ENCODE measurements at places on chromosomes 11 and 22.

GRCh38 chr11:32094923-32095322 is 4.0 kb downstream of the RCN1 start:
- no peak for DNase-seq

DNA sequence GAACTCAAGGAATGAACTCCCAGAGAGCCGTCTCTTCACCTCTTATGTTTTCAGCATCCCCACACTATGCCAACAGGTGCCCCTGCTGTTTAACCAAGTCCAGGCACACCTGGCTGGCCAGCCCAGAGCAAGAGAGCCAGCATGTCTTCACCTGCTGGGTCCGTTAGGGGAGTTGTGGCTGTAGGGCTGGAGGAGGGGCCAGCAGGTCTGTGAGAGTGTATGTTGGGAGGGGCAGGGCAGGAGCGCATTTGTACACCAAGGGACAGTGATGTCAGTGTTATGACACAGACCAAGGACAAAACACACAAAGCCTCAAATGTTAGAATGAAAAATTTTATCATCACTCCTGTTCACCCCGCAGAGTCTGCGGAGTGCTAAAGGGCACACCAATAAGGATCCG is 5.8 kb downstream of the PATZ1 start:
- DNase-seq = no peak

GRCh38 chr22:36727110-36727509 is 23.6 kb upstream of the CACNG2 start:
- DNase-seq = no peak

DNA sequence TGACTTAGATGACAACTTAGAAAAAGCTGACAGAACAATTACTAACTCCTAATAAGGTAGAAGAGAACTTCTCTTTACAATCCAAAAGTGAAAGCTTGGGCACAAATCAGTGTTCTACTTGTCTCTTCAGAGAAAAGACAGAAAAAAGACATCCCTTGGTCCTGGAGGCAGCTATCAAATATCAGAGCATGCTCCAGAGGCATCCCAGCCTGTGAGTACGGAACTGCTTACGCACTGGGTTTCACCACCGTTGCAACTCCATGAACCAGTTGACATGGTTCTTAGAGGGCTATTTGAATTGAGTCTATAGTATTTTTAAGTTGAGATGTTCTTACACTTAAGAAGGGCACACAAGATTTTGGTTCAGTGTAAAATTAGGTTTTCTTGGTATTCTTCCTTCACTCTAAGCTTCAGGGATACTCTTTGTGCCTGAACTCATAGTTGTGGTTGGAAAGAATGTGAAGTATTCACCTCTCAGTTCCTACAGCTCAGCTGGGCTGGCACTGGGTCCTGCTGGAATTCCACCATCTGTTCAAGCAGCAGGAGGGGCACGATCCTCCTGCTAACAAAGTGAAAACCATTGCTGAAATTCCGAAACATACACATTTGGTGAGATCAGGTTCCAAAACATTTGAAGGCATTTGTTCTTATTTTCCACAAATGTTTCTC is 6.3 kb downstream of the AKIP1 start:
- DNase-seq = no peak

GRCh38 chr22:41356430-41357028 is 25.2 kb upstream of the TEF start:
- no peak for DNase-seq

DNA sequence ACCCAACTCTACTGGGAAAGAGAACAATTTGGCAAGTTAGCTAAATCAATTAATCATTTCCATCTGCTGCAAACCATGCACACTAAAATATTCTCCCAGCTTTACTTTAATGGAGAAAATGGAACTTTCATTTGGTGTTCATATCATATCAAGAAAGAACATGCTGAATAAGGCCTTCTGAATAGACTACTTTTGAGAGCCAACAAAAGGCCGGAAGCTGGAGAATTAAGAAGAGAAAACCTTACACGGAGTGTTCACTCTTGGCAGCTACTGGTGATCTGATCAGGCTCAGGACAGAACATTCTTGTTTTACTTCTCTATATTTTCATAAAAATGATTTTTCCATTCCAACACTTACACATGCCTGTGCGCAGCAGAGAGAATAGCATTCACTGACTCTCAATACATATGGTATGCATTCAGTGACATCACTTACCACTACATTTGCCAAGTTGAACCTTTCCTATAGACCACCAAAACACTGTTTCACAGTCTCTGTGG is 165.3 kb downstream of the TTC28 start:
- DNase-seq = no peak

- no peak for DNase-seq
Observed at GRCh38 chr11:1227551-1228100, 4.8 kb downstream of the MUC5B start.
